ENCODE measurements at places on chromosomes 12 and 14.

DNA sequence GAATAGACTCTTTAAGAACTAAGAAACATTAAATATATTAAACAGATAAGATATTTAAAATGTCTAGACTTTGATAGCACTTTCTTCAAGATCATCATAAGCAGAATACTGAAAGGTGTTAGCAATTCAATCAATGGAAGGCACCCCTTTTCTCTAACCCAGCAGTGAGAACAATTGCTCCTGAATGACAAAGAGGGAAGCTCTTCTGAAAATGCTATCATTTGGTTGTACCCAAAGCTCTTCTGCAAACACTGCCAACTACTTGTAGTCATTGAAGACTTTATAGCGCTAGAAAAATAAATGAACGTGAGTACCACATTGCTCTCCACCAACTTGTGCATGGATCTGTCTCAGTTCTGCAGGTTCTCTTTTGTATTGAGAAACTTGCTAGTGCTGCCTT is 62.2 kb upstream of the LMO3 start:
- DNase-seq, result no peak

DNA sequence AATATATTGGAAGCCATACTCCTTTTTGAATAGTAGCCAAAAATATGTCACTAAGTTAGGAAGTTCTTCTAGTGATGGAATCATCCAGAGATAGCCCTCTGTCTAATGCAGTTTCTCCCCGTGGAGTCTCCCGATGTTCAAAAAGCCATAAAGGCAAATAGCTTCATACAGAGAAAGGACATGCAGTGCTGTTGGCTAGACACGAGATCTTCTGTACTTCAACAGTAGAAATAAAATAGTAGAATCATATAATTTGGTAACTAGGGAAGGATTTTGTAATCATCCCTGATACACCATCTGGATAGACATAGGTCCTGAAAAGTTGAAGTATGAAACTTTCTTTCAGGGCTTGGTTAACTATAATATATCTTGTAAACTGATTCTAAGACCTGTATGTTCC is 27.6 kb downstream of the LRFN5 start:
- DNase-seq, result no peak

- DNase-seq, result no peak
Measured at GRCh38 chr14:96674121-96674520, 123.1 kb upstream of the VRK1 start.

DNA sequence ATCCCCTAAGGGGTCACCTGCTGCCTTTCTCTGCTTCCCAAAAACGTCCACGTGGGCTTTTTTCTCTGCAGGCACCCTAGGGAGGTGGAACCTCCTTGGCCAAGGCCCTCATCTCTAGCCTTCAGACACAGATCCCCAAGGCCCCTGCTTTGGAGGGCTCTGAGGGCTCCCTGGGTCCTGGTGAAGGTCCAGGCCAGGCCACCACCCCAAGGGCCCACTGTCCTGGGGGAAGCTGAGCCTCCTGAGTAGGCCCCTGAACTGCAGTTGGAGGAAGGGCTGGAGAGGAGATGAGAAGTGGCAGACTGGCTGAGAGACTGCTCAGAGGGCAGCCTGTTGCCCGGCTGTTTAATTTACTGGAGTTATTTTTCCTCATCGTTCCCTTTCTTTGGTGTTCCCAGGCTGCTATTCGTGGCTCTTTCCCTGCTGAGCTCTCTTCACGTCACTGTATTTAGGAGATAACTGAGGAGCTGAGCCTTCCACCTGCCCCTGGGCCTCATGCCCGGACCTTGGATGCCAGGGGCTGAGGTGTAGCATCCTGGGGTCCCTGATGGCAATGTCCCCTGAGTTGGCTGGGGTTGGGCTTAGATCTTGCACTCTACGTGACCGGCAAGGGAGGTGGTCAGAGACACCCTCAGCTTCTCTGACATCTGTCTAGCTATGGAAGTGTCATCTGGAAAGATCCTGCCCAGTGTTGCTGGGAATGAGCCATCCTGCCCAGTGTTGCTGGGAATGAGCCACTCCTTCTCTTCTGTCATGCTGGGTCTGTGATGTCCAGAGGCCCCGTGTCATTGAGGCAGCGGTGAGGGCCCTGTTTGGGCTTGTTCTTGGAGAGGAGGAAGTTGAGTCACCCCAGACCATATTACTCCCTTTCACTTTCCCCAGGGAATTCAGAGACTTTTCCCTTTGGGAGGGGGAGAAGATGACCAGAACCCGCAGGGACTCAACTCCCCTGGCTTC is 139.8 kb downstream of the TSPAN9 start:
- DNase-seq, result no peak

DNA sequence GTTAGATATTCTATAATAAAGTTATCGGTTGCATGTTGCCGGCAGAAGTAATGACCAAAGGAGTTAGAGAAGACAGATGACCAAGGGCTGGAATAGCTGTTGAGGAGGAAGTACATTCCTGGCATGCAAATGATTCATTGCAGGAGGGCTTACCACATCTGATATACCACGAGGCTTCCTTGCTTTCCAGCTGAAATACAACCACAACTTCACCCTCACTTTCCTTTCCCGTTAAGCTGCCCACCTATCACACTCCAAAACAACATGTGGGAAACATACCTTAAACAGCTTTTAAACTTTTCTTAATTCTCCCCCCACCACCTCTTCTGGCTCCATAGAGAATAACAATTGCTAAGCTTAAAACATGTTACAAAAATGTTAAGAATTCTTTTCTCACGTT is 594.1 kb downstream of the NRXN3 start:
- DNase-seq, result no peak

DNA sequence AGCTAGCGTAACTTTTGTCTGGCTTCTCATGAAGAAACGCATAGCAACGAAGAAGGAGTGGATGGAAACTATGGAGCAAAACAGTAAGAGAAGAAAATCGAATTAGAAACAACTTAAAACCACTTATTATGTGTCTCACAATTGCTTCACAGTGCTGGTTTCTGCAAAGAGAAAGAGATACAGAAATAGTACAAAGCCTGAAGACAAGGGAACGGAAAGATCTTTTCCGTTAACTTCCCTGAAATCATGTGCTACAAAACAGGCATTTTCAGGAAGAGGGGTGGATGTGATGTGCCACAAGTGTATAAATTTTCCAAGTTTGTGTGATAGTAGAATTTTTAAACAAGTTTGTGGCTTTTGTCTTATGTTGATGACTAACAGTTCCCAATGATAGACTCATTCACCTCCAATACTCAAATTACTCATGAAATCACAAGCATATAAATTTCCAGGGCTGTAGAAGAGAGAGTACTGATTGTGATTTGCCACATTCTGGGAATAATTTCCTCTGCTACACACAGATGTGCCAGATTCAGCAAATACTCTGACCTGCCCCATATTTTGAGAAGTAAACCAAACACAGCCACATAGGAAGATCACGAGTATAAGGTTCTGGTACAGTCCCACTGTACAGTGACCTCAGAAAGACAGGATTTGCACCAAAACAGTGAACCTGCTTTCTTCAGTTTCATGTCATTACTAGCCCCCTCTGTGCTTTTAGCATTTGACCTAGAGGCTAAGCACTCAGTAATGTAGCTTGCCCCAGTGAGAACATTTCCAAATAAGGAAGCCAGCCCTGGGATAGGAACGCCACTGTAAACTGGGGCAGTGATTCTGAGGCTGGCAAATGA is 41.4 kb upstream of the PPFIA2 start:
- DNase-seq, result no peak

- no peak for DNase-seq
Measured at GRCh38 chr12:79294590-79294989, 396.2 kb downstream of the PAWR start.

GRCh38 chr14:104676130-104676693 is 13.2 kb upstream of the INF2 start:
- DNase-seq, result no peak

DNA sequence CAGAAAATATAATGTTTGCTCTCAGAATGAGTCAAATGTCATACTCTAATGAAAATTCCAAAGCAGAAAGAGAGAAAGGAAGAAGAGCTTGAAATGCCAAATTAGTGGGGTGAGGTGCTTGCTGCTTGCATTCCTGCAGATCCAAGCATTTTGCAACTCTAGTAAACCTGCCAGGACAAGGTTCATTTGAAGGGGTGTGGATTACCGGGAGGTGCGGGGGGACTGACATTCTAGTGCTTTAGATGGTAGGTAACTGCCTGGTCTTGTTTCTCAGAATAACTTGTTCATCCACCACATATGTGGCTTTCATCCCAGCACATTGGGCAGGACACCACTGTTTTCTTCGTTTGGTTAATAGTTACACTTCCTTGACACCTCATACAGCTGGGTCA is 144.4 kb downstream of the AKAP6 start:
- DNase-seq, result no peak

DNA sequence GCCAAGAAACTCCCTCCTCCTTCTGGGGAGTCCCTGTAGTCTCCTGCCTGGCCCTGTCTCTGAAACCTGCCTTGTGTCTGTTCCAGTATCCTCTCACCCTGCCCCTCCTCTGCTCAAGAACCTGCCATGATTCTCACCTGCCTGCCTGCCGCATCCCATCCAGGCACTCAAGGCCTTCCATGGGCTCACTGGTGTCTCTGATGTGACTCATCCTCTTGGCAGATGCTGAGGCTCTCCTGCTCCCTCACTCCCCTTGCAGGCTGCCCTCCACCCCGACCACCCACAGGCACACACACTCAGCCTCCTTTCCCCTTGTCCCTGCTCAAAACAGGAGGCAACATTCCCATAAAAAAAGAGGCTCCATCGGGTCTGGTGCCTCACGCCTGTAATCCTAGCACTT is 5.8 kb upstream of the BEGAIN start:
- DNase-seq, result no peak

- DNase-seq, result no peak
Measured at GRCh38 chr14:90402016-90402415, 5.2 kb downstream of the CALM1 start.

DNA sequence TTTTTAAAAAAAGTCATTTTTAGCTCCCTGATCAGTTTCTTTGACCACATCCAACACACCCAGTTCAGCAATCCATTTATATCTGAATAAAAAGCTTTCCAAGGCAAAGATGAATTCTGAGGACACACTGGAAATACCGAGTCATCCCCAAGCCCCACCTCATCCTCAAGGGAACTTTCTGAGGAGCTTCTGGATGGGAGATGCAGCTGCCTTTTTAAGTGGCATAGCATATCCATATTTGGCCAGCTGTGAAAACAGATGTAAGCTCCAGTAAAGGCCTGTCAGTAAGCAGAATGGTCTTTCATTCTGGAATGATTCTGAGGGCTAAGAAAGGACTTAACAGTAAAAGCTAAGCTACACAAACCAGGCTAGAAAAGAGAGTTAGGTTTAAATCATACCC is 18.4 kb downstream of the ZFYVE1 start:
- no peak for DNase-seq

Data from stimulated activated CD8-positive, alpha-beta memory T cell treated with anti-CD3 and anti-CD28 coated beads, Interleukin-7, amount 100 ng/mL, for 4 hours (primary cell).